ENCODE measurements at places on chromosomes 5 and 9. TPM values are rescaled to one million over a fixed set of nuclear protein-coding genes. Genes with fewer than 3 reads are reported as not detected.

Gene SLIT3
- 18.5 TPM for total RNA-seq

Gene ATP10B
- 0.14 TPM for total RNA-seq

Gene C9orf43
- 0.18 TPM for total RNA-seq

Gene IL6ST
- total RNA-seq, result 951 TPM

Gene HAND1
- total RNA-seq, result not detected

Gene TMEFF1
- 0.57 TPM for total RNA-seq

Gene FOXD4
- total RNA-seq, result 0.28 TPM

Gene PAIP1
- 77.4 TPM for total RNA-seq

Gene WHRN
- 2.3 TPM for total RNA-seq

Gene RABEPK
- 40.5 TPM for total RNA-seq

Gene KCNIP1
- total RNA-seq, result not detected

Gene RNF20
- total RNA-seq, result 35.5 TPM

Gene HEMGN
- total RNA-seq, result not detected

Gene STOML2
- 175 TPM for total RNA-seq

Gene ARL14EPL
- 0.18 TPM for total RNA-seq

Gene KIF4B
- total RNA-seq, result under 0.01 TPM

Gene FSTL4
- 0.09 TPM for total RNA-seq

Gene PCDHGB5
- total RNA-seq, result 15.9 TPM

Gene PCDHA9
- total RNA-seq, result 0.18 TPM

Gene C5orf58
- not detected for total RNA-seq

Data from smooth muscle cell of bladder (primary cell).